ENCODE measurements at places on chromosomes 7 and 10.

DNA sequence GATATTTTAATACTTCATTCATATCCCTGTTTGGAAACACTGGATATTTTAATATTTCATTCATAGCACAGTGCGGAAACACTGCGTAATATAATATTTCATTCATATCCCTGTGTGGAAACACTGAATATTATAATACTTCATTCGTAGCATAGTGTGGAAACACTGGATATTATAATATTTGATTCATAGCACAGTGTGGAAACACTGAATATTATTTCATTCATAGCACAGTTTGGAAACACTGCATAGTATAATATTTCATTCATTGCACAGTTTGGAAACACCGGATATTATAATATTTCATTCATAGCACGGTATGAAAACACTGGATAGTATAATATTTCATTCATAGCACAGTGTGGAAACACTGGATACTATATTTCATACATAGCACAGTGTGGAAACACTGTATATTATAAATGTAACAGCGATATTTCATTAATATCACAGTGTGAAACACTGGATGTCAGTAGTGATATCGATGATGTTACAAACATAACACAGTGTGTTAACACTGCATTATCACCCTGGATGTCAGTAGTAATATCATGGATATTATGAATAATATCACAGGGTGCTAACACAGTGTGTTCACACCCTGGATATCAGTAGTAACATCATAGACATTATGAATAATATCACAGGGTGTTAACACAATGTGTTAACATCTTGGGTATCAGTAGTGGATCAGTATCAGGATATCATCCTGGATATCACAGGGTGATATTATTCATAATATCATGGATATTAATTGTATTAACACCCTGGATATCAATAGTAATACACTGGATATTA is 2.9 kb upstream of the TMEM225B start:
- no peak overlapping the region for H3K27ac ChIP-seq
- H3K4me1 ChIP-seq: no peaks in the 10 kb centered on the region
- H3K27me3 ChIP-seq: no peaks in the 10 kb centered on the region
- no peak for DNase-seq
- no peak overlapping the region for H3K4me3 ChIP-seq
- H3K36me3 ChIP-seq: no peaks in the 10 kb centered on the region

DNA sequence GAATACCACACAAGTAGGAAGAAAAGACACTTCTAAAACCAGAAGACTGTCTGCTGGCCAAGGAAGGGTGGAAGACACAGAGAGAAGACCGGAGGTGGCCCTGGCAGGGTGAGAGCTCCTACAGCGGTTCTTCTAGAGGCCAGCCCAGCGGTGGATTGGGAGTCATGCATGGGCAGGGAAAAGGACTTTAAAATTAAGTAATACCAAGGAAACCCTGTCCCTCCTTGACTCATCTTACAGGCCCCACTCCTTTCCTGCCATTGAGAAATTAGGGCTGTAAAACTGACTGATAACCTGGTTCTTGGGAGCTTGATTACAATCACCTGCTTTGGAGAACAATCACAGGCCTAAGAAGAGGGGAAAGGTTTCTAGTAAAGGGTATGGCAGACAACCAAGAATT is 16.1 kb downstream of the CALML3 start:
- peaks cover 4% of the 10 kb centered on the region for H3K27me3 ChIP-seq
- DNase-seq: no peak
- no peaks in the 10 kb centered on the region for H3K4me1 ChIP-seq
- H3K27ac ChIP-seq: no peak overlapping the region
- H3K4me3 ChIP-seq: no peak overlapping the region
- no peaks in the 10 kb centered on the region for H3K36me3 ChIP-seq

DNA sequence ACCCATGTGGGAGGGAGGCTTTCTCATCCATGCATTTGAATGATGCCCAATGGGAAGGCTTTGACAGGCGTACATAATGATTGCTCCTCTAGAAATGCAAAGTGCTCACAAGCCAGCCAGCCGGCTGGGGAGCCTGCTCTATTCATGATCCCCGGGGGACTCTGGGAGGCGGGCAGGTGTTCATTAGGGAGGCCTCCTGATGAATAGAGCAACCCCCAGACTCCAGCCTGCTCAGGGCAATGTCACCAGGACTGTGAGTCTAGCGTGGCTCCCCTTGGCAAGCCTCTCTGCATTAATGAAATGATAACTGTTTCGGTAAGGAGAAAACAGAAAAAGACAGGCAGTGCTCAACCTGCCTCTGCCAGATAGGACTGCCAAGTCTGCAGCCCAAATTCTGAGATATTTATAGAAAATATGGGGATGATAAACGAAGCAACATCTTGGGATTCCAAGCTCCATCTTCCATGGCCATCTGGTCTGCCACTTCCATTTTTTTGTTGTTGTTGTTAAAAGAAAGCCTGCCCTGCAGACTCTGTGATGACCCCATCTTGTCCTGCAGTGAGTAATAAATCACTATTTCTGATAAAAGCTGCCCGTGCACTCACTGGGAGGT is 236.4 kb downstream of the PRPF18 start:
- no peak overlapping the region for H3K4me3 ChIP-seq
- H3K27me3 ChIP-seq: peaks cover 19% of the 10 kb centered on the region
- H3K27ac ChIP-seq: no peak overlapping the region

DNA sequence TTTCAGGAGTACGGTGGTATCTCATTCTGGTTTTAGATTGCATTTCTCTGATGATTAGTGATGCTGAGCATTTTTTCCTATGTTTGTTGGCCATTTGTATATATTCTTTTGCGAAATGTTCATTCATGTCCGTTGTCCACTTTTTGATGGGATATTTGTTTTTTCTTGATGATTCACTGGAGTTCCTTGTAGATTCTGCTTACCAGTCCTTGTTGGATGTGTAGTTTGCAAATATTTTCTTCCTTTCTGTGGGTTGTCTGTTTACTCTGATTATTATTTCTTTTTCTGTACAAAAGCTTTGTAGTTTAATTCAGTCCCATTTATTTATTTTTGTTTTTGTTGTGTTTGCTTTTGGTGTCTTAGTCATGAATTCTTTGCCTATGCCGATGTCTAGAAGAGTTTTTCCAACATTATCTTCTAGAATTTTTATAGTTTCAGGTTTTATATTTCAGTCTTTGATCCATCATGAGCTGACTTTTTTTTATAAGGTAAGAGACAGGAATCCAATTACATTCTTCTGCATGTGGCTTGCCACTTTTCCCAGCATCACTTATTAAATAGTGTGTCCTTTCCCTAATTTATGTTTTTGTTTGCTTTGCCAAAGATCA is 320.5 kb downstream of the MAGI2 start:
- DNase-seq: no peak
- no peaks in the 10 kb centered on the region for H3K36me3 ChIP-seq
- H3K4me1 ChIP-seq: no peaks in the 10 kb centered on the region
- H3K27ac ChIP-seq: no peak overlapping the region

DNA sequence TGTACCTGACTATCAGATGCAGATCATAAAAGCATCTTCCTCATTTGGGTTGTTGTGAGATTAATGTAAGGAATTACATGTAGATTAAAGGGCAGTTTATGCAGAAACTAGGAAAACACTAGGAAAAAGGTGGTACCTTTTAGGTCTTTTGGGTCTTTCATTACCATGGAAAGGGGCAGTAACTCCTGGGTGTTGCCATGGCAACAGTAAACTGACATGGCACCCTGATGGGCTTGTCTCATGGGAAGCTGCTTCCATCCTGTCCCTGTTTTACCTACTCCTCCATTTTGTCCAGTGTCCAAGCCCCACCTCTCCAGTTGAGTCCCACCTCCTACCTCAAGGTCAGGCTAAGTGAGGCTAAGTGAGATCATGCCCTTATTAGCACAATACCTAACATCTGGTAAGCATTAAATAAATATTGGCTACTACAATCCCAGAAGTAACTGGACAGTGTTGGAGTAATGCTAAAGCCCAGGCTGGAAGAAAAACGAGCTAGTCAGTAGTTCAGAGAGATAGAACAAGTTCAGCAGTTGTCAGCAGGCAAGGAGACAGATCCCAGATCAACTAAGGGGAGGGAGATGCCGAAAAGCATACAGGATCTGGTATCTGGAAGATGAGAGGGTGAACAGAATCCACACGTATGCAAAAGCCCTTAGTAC is 240.0 kb upstream of the AUTS2 start:
- H3K27ac ChIP-seq: no peak overlapping the region
- H3K36me3 ChIP-seq: no peaks in the 10 kb centered on the region
- no peaks in the 10 kb centered on the region for H3K27me3 ChIP-seq
- no peak overlapping the region for H3K4me3 ChIP-seq
- no peaks in the 10 kb centered on the region for H3K4me1 ChIP-seq
